ENCODE measurements at places on chromosomes 3 and 15. TPM values are rescaled to one million over a fixed set of nuclear protein-coding genes. Genes with fewer than 3 reads are reported as not detected.

DNA sequence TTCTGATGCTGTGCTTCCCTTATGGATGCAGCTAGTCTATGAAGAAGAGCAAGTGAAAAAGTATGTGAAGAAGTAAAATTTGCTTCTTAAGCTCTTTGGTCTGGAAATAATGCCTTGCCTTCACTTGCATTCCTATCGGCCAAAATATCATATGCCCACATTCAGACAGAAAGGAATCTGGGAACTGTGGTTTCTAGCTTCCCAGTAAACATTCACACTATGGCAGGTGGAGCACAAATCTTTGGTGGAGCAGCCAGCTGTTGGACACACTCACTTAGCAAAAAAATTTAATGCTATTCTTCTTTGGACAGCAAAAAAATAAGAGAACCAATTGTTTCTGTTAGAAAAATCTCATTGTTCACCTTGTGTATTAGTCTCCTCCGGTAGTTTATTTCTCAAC is 12.3 kb upstream of the COL6A6 start:
- H3K4me3 ChIP-seq = no peak overlapping the region
- no peaks in the 10 kb centered on the region for H3K27me3 ChIP-seq
- no peaks in the 10 kb centered on the region for H3K4me1 ChIP-seq
- DNase-seq = no peak

DNA sequence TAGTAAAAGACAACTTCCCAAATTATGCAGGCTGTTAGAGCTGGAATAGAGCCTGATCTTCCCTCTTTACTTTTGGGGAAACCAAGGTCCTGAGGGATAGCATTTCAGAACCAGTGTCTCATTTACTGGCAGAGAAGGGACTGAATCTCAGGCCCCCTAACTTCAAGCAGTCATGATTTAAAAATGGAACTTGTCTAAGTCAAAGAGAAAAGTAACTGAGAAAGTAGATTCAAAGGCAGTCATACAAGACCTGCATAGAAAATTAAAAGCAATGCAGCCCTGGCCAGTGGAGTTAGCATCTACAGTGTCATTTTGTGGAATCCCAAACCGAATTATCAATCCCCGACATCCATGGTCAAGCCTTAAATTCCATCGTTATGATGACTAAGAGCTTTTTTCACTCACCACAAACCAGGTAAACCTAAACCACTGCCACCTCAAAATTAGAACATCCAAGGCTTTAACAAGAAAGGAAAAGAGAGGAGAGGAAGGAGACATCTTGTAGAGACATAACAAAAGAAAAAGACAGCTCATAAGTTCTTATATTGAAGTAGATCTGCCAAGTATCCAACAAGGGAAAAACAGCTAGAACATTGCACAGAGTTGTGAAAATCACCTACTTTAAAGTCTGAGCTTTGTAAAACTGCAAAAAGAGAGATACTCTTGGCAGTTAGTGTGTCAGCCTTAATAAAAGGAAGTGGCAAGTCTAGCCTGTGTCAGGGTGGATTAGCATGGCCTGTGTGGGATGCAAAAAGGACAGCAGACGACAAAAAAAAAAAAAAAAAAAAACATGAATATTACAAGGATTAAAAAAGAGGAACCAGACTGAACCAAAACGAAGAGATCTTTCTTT is 54.1 kb upstream of the CCR2 start:
- no peak overlapping the region for H3K27ac ChIP-seq
- no peaks in the 10 kb centered on the region for H3K27me3 ChIP-seq
- H3K36me3 ChIP-seq = no peaks in the 10 kb centered on the region
- H3K4me3 ChIP-seq = no peak overlapping the region
- DNase-seq = no peak

The IL17RE gene
- 12.6 TPM for total RNA-seq

GRCh38 chr3:58391156-58391865 is 42.3 kb downstream of the PDHB start:
- H3K36me3 ChIP-seq = no peaks in the 10 kb centered on the region
- H3K4me3 ChIP-seq = no peak overlapping the region
- no peaks in the 10 kb centered on the region for H3K27me3 ChIP-seq
- H3K4me1 ChIP-seq = peaks cover 5% of the 10 kb centered on the region

- peaks cover 13% of the 10 kb centered on the region for H3K4me1 ChIP-seq
- no peaks in the 10 kb centered on the region for H3K27me3 ChIP-seq
- no peaks in the 10 kb centered on the region for H3K36me3 ChIP-seq
- H3K4me3 ChIP-seq = no peak overlapping the region
- no peak for DNase-seq
Measured at GRCh38 chr3:11671648-11672100, 28.0 kb upstream of the VGLL4 start.

GRCh38 chr3:65285956-65286355 is 598.2 kb upstream of the ADAMTS9 start:
- no peak overlapping the region for H3K4me3 ChIP-seq
- no peaks in the 10 kb centered on the region for H3K4me1 ChIP-seq
- no peaks in the 10 kb centered on the region for H3K36me3 ChIP-seq
- H3K27me3 ChIP-seq = peaks cover 6% of the 10 kb centered on the region
- DNase-seq = no peak

- H3K36me3 ChIP-seq = no peaks in the 10 kb centered on the region
- H3K4me1 ChIP-seq = no peaks in the 10 kb centered on the region
- no peak overlapping the region for H3K27ac ChIP-seq
- H3K4me3 ChIP-seq = no peak overlapping the region
Measured at GRCh38 chr3:46356909-46357308, 3.0 kb downstream of the CCR2 start.

The ARIH1 gene
- 40.1 TPM for total RNA-seq

DNA sequence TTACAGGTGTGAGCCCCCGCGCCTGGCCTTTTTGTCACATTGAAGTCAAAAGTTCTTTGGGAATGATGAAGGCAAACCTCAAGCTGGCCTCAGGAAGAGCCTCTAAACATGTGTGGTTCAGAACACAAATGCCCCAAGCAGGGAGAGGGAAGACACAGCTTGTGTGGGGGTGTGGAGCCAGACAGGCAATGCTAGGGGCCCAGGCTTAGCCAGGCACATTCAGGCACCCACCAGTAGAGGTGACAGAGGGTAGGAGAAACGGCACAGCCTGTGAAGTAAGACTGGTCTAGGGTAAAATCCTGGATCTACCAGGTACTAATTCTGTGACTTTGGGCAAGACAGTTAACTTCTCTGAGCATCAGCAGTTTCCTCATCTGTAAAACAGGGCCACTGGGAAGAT is 3.5 kb downstream of the HDC start:
- DNase-seq = no peak
- H3K27me3 ChIP-seq = no peaks in the 10 kb centered on the region
- H3K27ac ChIP-seq = no peak overlapping the region
- H3K4me1 ChIP-seq = peaks cover 8% of the 10 kb centered on the region

- H3K36me3 ChIP-seq = no peaks in the 10 kb centered on the region
- H3K27ac ChIP-seq = no peak overlapping the region
- no peaks in the 10 kb centered on the region for H3K4me1 ChIP-seq
- H3K27me3 ChIP-seq = no peaks in the 10 kb centered on the region
- no peak overlapping the region for H3K4me3 ChIP-seq
Measured at GRCh38 chr15:23853286-23853685, 166.2 kb upstream of the NDN start.

DNA sequence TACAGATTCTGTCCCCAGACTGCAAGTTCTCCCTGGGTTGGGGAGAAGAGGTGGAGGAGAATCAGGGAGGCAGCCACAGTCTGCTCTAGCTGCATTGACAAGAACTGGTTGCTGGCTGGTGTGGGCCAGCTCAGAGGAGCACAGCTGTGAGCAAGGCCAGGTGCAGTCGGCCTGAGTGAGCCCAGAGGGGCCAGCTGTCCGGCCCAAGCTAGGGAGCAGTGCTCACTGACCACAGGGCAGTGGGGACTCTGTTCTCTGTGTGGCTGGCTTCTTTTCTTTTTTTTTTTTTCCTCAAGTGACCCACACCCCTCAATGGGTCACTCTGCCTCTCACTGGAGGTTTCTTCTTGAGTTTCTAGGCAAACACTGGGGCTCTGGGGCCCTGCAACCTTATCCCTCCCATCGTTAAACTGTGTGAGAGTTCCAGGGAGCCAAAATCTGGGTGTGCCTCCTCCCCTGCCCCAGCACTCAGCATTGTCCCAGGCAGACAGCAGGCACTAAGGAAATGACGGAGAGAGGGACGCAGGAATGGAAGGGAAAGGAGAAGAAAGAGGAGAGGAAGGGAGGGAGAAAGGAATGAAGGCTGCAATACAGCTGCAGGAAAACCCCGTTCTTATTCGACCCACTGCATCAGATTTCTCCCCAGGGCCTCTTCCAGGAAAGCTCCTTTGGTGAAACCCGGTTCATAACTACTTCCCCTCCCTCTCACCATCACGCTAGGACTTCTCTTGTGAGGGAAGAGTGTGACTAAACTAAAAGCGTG is 37.7 kb upstream of the HES1 start:
- no peak overlapping the region for H3K4me3 ChIP-seq
- H3K27me3 ChIP-seq = no peaks in the 10 kb centered on the region
- DNase-seq = no peak
- no peak overlapping the region for H3K27ac ChIP-seq

The HGD gene
- total RNA-seq = not detected

The SERPINI2 gene
- not detected for total RNA-seq

The ZBED2 gene
- 9.4 TPM for total RNA-seq

DNA sequence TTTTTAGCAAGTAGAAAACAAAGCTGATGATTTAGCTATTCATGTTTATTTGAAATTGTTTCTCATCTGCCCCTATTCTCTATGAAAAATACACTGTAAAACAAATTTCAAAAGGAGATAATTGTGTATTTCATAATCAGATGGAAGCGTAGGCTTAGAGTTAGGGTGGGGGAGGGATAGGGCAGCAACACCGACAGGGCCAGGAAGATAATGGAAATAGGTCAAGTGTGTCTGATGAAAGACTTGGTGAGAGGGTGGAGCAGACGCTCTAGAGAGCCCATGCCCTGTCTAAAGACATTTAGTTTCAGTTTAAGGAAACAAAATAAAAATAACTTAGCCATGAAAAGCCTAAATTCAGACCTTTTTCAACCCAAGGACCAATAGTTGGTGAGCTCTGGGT is 51.6 kb upstream of the ARL6 start:
- no peaks in the 10 kb centered on the region for H3K4me1 ChIP-seq
- no peak for DNase-seq
- H3K27ac ChIP-seq = no peak overlapping the region
- no peaks in the 10 kb centered on the region for H3K27me3 ChIP-seq
- no peaks in the 10 kb centered on the region for H3K36me3 ChIP-seq

The GPR62 gene
- total RNA-seq = not detected

- no peak for DNase-seq
- H3K36me3 ChIP-seq = peaks cover 12% of the 10 kb centered on the region
- H3K4me3 ChIP-seq = peak overlapping the region; percentile 61
- peaks cover 100% of the 10 kb centered on the region for H3K4me1 ChIP-seq
Measured at GRCh38 chr15:85583923-85584390, 203.6 kb downstream of the AKAP13 start.

The KY gene
- total RNA-seq = not detected

DNA sequence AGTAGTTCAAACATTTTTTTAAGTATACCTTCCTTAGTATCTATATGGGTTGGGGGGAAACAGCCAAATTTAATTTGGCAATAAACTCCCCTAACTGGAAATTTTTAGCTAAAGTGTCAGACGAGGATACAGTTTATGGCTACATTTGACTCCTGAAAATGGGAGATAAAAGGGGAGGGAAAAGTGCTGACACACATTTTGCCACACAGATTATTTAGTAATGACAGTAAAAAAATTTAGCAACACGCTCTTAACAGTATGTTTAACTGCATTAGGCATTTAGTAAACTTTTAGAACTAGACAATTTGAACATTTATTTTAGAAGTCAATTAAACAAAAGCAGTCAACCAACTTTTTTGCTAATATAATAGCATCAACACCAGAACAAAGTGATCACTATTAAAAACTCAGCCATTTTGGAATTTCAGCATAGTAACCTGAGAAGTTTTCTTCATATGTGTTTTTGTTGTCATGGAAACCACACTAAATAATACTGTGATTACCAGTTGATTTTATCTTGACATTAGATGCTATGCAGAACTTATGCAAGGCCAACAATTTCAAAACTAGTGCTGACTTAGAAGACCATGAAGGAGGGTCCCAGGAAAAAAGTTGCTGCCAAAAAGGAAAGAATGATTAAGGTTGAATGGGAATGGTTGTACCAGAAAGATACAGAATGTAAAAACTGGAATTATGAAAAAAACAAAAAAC is 47.0 kb upstream of the TFG start:
- H3K4me3 ChIP-seq = no peak overlapping the region
- H3K36me3 ChIP-seq = no peaks in the 10 kb centered on the region
- DNase-seq = no peak
- no peaks in the 10 kb centered on the region for H3K4me1 ChIP-seq
- no peak overlapping the region for H3K27ac ChIP-seq

DNA sequence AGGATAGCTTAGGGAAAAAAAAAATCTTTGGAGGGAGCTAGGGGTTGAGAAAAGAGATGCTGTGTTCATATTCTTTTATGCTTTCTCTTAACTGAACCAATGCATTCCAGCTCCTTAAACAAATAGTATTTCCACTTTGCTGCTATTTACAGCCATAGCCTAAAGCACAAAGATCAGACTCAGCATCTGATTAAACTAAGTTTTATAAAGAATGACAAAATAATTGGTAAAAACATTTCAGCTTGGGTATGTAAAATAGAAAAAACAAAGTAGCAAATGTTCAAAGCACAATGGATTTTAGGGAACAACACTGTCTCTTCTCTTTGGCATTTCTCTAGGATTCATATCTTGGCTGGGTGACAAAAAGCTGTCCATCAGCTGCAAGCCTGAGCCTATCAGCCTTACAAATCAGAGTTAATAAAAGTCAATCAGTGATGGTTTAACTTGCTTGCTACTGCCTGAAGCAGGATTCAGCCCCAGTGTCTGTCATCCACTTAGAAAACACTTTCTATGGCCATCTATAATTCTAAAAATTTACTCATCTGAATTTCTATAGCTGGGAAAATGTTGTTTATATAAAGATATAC is 232.1 kb upstream of the CDIN1 start:
- H3K27me3 ChIP-seq = no peaks in the 10 kb centered on the region
- no peak for DNase-seq
- H3K4me3 ChIP-seq = no peak overlapping the region
- no peaks in the 10 kb centered on the region for H3K4me1 ChIP-seq
- no peak overlapping the region for H3K27ac ChIP-seq

- no peaks in the 10 kb centered on the region for H3K36me3 ChIP-seq
- no peak overlapping the region for H3K27ac ChIP-seq
- H3K4me3 ChIP-seq = no peak overlapping the region
- DNase-seq = no peak
- no peaks in the 10 kb centered on the region for H3K27me3 ChIP-seq
Measured at GRCh38 chr3:115628075-115628412, 4.7 kb downstream of the GAP43 start.

DNA sequence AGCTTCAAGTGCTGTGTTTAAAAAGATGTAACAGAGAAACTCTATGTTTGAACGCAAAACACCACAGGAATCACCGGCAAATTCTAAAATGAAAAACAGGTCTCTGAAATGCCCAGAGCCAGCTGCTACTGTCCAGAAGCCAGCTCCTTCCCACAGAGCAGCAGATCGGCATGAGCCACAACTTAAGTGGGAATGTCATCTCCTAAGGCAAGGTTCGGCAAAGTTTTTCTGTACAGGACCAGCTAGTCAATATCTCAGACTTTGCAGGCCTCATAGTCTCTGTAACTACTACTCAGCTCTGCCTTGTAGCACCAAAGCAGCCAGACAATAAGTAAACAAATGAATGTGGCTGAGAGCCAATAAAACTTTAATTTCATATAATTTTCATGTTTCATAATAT is 4.9 kb downstream of the PLOD2 start:
- peak overlapping the region; percentile 78 for H3K27ac ChIP-seq
- no peak for DNase-seq
- no peaks in the 10 kb centered on the region for H3K27me3 ChIP-seq
- H3K4me3 ChIP-seq = peak overlapping the region; percentile 15
- H3K4me1 ChIP-seq = peaks cover 9% of the 10 kb centered on the region

The IGF2BP2 gene
- total RNA-seq = 3.9 TPM

GRCh38 chr3:37923569-37924040 is 61.9 kb downstream of the CTDSPL start:
- no peak overlapping the region for H3K27ac ChIP-seq
- H3K4me3 ChIP-seq = no peak overlapping the region
- no peak for DNase-seq

Data from esophagus squamous epithelium (tissue), 5 donors.